ENCODE measurements at places on chromosomes 5 and 9.
A peak's percentile ranks its signal among the peaks of the same experiment; 100 is the strongest.

DNA sequence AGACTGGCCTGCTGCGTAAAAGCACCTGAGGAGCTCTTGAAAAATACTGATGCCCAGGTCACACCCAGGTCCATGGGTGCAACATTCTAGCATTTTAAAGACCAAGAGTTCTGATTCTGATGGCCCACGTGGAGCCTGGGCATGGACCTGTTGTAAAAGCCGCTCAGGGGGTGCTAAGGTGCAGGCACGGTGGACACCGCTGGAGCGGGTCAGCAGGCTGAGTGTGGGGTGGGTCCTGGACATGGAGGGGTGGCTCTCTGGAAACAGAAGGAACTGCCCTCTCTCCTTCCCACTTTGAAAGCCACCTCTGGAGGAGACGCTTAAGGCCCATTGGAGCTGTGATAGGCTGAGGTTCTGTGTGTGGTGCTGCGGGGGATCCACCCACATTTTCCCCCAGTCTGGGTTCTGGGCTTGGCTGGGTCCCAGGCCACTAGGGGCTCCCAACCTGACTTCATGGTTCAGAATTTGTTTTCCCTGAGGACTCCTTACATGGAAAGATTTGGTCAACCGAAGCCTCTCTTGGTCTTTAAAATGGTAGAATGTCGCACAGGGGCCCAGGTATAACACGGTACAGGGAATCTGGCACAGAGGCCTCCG, 16.6 kb downstream of the GPRIN1 start:
- H3K4me3 ChIP-seq: no peak overlapping the region
- no peak overlapping the region for H3K27ac ChIP-seq
- H3K27me3 ChIP-seq: peaks cover 31% of the 10 kb centered on the region
- H3K4me1 ChIP-seq: no peaks in the 10 kb centered on the region
- no peak for DNase-seq

DNA sequence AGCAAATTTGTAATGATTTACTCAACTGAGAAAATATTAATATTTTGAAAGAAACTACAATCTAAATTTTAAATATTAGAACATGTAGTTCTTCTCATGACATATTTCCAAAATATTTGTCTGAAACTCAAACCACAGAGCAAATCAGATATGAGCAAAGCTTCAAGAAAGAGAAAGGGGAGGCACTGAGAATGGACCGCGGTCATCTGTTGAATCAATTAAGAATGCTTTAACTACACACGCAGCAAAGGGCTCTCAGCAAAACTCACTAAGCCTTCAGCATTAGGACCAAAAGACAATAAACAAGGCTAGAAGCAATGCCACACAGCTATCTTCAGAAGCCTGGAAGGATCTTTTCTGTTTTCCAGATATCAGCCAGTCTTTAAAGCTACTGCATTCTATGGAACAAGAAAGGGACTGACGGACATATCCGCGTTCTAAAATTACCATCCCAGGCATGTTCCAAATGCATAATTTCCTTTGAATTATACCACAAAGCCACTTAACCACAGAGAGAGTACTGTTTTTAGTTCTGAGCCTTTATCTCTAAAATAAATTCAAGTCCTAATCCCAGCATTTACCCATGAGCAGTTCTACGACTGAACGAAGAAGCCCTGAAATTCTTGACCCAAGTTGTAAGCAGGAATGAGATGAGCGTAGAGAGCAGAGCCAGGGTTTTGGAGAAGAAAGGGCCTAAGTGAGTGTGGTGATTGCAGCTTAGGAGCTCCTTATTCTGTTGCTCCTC, 513.5 kb downstream of the AGTPBP1 start:
- peaks cover 9% of the 10 kb centered on the region for H3K4me1 ChIP-seq
- peak overlapping the region; percentile 32 for H3K27ac ChIP-seq
- DNase-seq: no peak
- H3K4me3 ChIP-seq: no peak overlapping the region

GRCh38 chr9:76677481-76678055, 86.7 kb upstream of the PCA3 start:
- no peaks in the 10 kb centered on the region for H3K27me3 ChIP-seq
- no peak for DNase-seq
- H3K36me3 ChIP-seq: no peaks in the 10 kb centered on the region
- no peaks in the 10 kb centered on the region for H3K4me1 ChIP-seq
- H3K4me3 ChIP-seq: no peak overlapping the region

DNA sequence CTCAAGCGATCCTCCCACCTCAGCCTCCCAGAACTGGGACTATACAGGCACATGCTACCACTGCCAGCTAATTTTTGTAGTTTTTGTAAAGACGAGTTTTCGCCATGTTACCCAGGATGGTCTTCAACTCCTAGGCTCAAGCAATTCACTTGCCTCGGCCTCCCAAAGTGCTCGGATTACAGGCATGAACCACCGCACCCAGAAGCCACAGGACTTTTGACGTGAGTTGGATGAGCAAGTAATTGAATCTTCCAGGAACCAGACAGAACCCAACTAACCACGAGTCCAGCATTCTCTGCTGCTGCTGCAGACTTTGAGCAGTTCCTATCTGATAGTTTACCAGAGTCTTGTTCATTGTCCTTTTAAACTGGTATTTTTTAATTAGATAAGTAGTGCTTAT, 9.6 kb upstream of the ATP6V0E1 start:
- H3K4me3 ChIP-seq: no peak overlapping the region
- no peak for DNase-seq
- peaks cover 5% of the 10 kb centered on the region for H3K36me3 ChIP-seq
- H3K27ac ChIP-seq: no peak overlapping the region
- H3K4me1 ChIP-seq: no peaks in the 10 kb centered on the region

- no peak overlapping the region for H3K27ac ChIP-seq
- H3K36me3 ChIP-seq: peaks cover 1% of the 10 kb centered on the region
- peaks cover 10% of the 10 kb centered on the region for H3K4me1 ChIP-seq
- H3K4me3 ChIP-seq: no peak overlapping the region
These were observed 182.9 kb downstream of the SAXO1 start for GRCh38 chr9:18849890-18850677.

- H3K36me3 ChIP-seq: no peaks in the 10 kb centered on the region
- no peak overlapping the region for H3K4me3 ChIP-seq
- DNase-seq: no peak
- peaks cover 26% of the 10 kb centered on the region for H3K4me1 ChIP-seq
- no peaks in the 10 kb centered on the region for H3K27me3 ChIP-seq
- no peak overlapping the region for H3K27ac ChIP-seq
These were observed 82.6 kb downstream of the GCNT4 start for GRCh38 chr5:74969726-74970125.

DNA sequence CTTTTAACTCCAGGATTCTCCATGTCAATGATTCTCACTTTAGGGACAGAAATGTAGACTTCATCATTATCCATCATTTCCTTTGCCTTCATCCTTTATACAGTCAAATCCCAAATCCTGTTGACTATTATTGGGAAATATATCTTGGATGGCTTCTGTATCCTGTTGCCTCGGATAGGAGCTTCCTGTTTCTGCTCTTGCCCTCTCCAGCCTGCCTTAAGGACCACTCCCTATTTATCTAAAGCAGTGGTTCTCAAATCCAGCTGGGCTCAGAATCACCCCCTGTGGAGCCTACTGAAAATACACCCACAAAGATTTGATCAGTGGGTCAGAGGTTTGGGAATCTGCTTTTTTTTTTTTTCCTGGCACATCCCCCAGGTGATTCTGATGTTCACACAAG, 8.5 kb downstream of the AFAP1L1 start:
- no peak overlapping the region for H3K27ac ChIP-seq
- no peaks in the 10 kb centered on the region for H3K4me1 ChIP-seq

- no peaks in the 10 kb centered on the region for H3K36me3 ChIP-seq
- H3K27me3 ChIP-seq: no peaks in the 10 kb centered on the region
- H3K27ac ChIP-seq: no peak overlapping the region
- DNase-seq: no peak
- peaks cover 30% of the 10 kb centered on the region for H3K4me1 ChIP-seq
These were observed 30.7 kb downstream of the MSX2 start for GRCh38 chr5:174755106-174755505.

GRCh38 chr9:124458441-124458840, 8.2 kb downstream of the ADGRD2 start:
- no peaks in the 10 kb centered on the region for H3K36me3 ChIP-seq
- peaks cover 42% of the 10 kb centered on the region for H3K27me3 ChIP-seq
- H3K4me1 ChIP-seq: no peaks in the 10 kb centered on the region
- no peak overlapping the region for H3K4me3 ChIP-seq

DNA sequence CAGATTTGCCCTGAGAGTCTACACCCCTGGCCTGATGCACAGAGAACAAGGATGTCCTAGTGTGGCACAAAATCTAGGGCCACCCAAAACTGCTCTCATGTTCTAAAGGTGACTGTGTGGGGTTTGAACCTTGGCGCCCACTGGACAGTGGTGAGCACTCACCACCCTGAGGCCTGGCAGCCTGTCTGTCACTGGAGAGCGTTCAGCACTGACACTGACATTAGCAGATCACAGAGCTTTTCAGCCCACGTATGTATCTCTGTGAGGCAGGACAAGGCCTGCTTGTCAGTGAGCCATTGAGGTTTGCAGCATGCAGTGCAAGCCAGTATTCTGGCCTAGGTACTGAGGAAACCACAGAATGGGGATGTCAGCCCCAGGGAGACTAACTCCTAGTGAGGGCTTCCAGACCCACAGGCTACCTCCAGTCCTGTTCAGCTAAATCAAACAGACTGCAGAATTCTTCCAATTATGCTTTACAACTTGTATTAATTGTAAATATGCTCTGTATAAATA, 38.9 kb upstream of the SLC2A8 start:
- no peaks in the 10 kb centered on the region for H3K27me3 ChIP-seq
- H3K4me1 ChIP-seq: peaks cover 10% of the 10 kb centered on the region
- no peak overlapping the region for H3K4me3 ChIP-seq
- H3K27ac ChIP-seq: no peak overlapping the region

- DNase-seq: no peak
- H3K27ac ChIP-seq: no peak overlapping the region
- H3K4me1 ChIP-seq: peaks cover 21% of the 10 kb centered on the region
- no peaks in the 10 kb centered on the region for H3K36me3 ChIP-seq
- H3K27me3 ChIP-seq: no peaks in the 10 kb centered on the region
These were observed 137.7 kb upstream of the ZNF608 start for GRCh38 chr5:124884114-124884513.

GRCh38 chr5:82512025-82512424, 233.9 kb upstream of the RPS23 start:
- DNase-seq: no peak
- no peak overlapping the region for H3K4me3 ChIP-seq
- H3K36me3 ChIP-seq: peaks cover 1% of the 10 kb centered on the region
- no peaks in the 10 kb centered on the region for H3K27me3 ChIP-seq
- no peaks in the 10 kb centered on the region for H3K4me1 ChIP-seq

GRCh38 chr9:74663439-74663838, 166.3 kb downstream of the RORB start:
- no peak overlapping the region for H3K27ac ChIP-seq
- no peaks in the 10 kb centered on the region for H3K27me3 ChIP-seq
- H3K4me3 ChIP-seq: no peak overlapping the region

DNA sequence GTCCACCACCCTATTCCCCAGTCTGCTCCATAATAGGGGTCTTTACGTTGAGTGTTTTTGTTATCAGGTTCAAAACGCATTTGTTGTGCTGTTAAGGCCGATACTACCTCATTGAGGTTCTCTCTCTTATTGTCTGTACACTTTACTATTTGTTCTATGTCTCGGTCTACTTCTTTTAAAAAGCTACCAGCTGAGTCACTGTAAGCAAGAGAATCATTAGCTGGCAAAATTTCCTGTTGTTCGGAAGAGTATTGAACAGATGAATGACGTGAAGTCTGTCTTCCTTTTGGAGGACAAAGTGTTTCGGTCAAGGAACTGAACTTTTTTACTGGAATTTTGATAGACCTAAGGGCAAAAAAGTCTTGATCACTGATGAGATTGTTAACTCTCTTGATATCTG, 10.3 kb downstream of the LYSMD3 start:
- H3K4me1 ChIP-seq: no peaks in the 10 kb centered on the region
- DNase-seq: no peak
- no peaks in the 10 kb centered on the region for H3K27me3 ChIP-seq
- H3K36me3 ChIP-seq: peaks cover 43% of the 10 kb centered on the region
- H3K27ac ChIP-seq: no peak overlapping the region
- no peak overlapping the region for H3K4me3 ChIP-seq

- no peak overlapping the region for H3K27ac ChIP-seq
- no peak overlapping the region for H3K4me3 ChIP-seq
- peaks cover 2% of the 10 kb centered on the region for H3K4me1 ChIP-seq
- no peak for DNase-seq
- H3K36me3 ChIP-seq: peaks cover 8% of the 10 kb centered on the region
- no peaks in the 10 kb centered on the region for H3K27me3 ChIP-seq
These were observed 77.1 kb downstream of the STRBP start for GRCh38 chr9:123191260-123191659.

DNA sequence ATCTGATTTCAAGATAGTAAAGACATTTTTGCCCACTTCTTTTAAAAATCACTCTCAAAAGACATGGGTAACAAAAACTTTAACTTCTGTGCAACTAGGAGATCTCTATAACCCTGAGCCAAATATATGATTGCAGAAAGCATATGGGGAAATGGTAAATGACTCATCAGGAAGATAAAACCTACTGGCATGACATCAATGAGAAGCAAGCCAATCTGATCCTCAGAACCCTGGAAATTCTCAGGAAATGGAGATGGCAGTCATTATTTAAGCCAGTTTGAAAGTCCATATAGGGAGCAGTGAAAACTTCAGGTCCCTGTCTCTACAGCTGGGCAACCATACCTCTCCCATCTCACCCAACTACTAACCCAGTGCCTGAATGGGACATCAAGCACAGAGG, 249.7 kb upstream of the NREP start:
- DNase-seq: no peak
- H3K4me3 ChIP-seq: no peak overlapping the region
- peak overlapping the region; percentile 44 for H3K27ac ChIP-seq
- no peaks in the 10 kb centered on the region for H3K36me3 ChIP-seq
- H3K27me3 ChIP-seq: no peaks in the 10 kb centered on the region

DNA sequence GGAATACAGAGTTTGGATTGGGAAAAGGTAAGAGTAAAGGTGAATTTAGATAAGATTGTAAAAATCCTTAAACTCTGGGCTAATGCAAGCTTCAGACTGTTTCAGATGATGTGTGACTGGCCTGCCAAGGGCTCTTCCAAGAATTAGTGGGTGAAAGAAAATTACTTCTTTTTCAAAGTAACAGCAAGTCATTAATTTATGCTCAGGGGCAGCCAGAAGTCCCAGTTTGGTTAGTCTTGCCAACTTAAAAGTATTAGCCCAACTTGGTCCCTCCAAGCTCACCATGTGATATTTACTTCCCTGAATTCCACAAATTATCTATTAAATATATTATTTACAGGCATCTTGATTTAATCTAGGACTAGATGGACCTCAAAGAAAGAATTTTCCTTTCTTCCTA, 947.8 kb downstream of the NR2F1-AS1 start:
- no peak for DNase-seq
- H3K4me1 ChIP-seq: peaks cover 23% of the 10 kb centered on the region
- peaks cover 1% of the 10 kb centered on the region for H3K36me3 ChIP-seq

DNA sequence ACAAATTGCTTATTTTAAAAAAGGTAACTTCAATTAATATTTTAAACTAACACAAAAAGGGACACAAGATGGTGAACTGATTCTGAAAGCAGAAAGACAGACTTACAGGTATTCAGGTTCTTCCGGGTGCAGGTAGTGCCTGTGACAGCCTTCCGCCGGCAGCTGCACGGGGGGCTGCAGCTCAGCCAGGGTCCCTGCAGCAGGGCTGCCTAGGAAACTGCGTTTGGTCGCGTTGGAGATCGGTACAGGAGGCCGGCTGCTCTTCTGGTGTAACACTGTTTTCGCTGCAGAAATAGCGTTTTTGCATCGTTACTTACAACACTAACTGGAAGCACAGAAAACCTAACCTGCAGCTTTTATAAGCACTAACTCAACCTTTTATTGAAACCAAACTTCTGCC, 80.0 kb downstream of the CAMSAP1 start:
- peaks cover 3% of the 10 kb centered on the region for H3K4me1 ChIP-seq
- no peak for DNase-seq
- H3K36me3 ChIP-seq: peaks cover 50% of the 10 kb centered on the region
- H3K27me3 ChIP-seq: no peaks in the 10 kb centered on the region

GRCh38 chr9:7234144-7234543, 476.4 kb downstream of the KDM4C start:
- H3K4me1 ChIP-seq: no peaks in the 10 kb centered on the region
- no peak overlapping the region for H3K27ac ChIP-seq
- H3K36me3 ChIP-seq: no peaks in the 10 kb centered on the region
- H3K4me3 ChIP-seq: no peak overlapping the region

Data from mesothelial cell of epicardium (in vitro differentiated cells).